Activated CD4-positive, alpha-beta T cell treated with anti-CD3 and anti-CD28 coated beads for 36 hours (primary cell): ENCODE measurements at places on chromosomes 1 and 21. TPM values are rescaled to one million over a fixed set of nuclear protein-coding genes. Genes with fewer than 3 reads are reported as not detected.

- no peak for DNase-seq
Measured at GRCh38 chr1:97093741-97094140, 372.2 kb downstream of the PTBP2 start.

The PRDM16 gene
- total RNA-seq: 0.32 TPM

GRCh38 chr1:3249631-3250501, 180.9 kb downstream of the PRDM16 start:
- DNase-seq: no peak

DNA sequence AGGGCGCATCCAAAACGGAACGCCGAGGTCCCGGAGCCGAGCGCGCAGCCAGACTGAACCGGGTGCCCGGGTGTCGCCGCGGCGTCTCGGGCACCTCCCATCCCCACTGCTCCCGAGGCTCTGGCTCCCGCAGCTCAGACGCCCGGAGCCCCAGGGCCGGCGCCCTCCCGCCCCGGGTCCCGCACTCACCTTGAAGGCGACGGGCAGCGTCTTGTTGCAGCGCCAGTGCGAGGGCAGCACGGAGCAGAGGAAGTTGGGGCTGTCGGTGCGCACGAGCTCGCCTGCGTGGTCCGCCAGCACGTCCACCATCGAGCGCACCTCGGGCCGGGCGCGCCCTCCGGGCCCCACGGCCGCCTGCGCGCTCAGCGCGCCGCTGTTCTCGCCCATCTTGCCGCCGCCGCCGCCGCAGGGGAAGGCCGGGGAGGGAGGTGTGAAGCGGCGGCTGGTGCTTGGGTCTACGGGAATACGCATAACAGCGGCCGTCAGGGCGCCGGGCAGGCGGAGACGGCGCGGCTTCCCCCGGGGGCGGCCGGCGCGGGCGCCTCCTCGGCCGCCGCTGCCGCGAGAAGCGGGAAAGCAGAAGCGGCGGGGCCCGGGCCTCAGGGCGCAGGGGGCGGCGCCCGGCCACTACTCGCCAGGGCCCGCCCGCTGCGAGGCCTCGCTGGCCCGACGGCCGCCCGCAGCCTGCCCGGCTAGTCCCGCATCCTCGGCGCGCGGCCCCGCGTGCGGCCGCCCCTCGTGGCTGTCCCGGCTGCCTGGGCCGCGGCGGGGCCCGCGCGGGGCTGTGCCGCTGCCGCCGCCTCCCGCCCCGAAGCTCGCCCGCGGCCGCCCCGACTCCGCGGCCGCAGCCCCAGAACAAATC, 447 bp downstream of the RUNX3 start:
- peak; percentile 77 for DNase-seq
